C1 segment of cervical spinal cord (tissue), 14 donors: ENCODE measurements at places on chromosomes 6 and 20.

GRCh38 chr20:46154305-46154704, 36.2 kb downstream of the CD40 start:
- DNase-seq = no peak

- DNase-seq = no peak
These were observed 133.2 kb downstream of the SNX5 start for GRCh38 chr20:17835240-17835933.

DNA sequence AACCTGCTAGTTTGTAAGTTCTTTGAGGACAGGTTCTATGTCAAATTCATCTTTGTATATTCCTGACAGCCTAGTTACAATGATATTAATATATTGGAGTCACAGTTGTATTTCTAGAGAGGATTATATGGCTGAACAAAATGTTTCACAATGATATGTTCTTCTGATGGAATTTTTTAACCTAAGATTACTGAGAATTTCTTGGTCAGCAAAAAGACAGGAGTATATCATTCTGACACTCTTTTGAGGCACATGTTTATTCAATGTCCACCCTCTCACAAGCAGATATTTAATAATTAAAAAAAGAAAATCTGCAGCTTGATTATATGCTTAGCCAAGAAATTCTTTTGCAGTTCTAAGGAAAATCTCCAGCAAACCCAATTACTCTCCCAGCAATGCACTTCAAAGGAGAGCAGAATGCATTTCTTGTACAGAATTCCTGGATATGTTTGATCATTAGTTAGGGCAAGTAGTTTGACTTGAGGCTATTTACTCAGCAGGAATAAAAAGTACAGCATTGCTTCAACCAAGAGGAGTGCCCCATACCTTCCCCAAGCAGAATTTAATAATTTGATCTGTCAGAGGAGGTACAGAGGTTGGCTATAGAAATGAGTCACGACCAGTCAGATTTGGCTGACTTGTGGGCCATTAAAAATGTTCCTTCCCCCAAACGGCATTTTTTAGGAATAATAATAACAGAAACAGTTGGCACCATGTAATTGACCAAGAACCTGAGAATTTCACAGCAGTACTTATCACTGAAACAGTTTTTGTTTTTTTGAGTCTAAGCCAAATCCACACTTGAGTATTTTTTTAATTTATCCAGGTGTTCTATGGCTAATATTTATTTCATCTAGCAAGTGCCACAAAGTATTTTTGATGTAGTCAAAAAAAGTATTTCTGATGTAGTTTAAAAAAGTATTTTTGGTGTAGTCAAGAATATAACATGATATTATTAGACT, 508.1 kb upstream of the FLRT3 start:
- no peak for DNase-seq

DNA sequence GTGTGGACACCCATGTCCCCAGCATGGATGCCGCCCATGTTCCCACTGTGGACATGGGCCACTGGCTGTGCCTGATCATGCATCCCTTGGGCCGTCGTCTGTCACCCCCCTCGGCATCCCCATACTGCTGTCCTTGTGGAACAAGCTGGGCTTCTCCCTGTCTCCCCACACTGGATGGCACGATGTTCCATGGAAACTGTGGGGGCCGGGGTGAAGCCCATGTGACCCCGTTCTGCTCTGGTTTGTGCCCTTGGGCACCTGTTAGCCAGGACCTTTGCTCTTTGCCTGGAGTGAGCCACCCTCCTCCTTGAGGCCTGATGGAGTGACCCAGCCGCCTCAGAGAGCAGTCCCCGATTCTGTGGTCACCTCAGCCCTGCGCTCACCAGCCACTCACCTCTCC, 7.6 kb upstream of the FRMD1 start:
- DNase-seq = no peak

GRCh38 chr6:121437851-121438651, 2.6 kb downstream of the GJA1 start:
- no peak for DNase-seq

DNA sequence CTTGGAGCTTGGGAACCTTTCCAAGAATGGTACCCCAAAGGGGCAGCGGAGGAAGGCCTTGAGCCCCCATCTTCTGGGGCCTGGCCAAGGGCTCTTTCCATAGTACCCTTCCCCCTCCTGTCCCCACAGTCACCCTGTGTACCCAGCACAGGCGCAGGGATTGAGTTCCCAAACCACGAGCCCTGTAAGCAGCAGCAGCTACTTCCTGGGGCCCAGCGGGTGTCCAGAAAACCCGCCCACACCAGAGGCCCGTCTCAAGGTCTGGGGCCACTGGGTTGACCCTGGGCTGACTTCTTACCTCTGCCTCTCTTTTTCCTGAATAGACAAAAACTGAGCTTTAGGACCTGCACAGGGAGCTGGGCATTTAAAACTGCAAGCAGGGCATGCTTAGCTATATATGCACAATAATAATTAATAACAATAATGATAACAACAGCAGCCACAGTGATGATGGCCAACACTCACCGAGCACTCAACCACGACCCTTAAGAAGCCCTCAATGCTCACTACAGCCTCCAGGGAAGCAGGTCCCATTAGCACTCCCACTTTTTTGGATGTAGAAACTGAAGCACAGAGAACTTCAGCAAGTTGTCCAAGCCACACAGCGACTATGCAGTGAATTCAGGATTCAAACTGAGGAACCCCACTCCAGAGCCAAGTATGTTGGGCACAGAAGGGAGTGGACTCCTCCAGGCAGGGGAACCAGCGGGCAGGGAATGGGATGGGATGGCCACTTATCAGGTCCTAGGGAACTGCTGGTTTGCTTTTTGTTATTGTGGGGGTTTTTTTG, 14.5 kb downstream of the NOL4L start:
- no peak for DNase-seq

- no peak for DNase-seq
These were observed 553.5 kb downstream of the PKHD1 start for GRCh38 chr6:51533962-51534361.

DNA sequence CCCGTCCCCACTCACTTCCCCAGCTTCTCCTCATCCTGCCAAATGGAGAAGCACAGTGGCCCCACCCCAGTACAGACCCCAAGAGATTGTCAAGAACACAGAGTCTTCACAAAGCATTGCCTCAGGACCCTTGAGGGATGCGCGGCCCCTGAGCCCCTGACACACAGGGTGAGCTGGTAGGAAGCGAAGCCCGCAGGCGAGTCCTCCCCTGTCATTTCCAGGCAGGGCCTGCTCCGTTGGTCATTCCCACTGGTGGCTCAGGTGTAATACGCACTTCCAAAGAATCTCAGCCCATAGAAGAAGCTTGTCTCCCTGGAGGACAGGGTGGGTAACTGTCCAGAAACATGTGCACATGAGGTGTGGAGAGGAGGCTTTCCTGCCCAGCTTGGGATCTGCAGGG, 404.2 kb downstream of the THBS2 start:
- DNase-seq = no peak

DNA sequence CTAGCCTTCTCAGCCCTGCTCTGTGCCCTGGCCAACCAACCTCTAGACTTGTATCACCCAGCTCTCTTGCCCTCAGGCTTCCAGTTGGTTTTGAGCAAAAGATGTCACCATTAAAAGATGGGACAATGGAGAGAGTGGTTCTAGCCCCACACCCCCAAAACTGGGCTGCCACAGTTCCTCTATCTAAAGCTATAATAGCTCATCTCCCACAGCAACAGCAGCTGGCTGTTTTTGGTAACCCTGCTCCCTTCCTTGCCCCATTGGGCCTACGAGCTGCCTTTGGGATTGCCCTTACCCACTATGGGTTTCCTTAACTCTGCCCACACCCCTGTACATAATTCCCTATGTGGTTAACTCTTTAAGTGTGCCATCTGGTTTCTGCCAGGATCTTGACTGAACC, 7.6 kb upstream of the SRSF3 start:
- no peak for DNase-seq

- no peak for DNase-seq
These were observed 105.3 kb downstream of the EYA2 start for GRCh38 chr20:46999801-47000465.

DNA sequence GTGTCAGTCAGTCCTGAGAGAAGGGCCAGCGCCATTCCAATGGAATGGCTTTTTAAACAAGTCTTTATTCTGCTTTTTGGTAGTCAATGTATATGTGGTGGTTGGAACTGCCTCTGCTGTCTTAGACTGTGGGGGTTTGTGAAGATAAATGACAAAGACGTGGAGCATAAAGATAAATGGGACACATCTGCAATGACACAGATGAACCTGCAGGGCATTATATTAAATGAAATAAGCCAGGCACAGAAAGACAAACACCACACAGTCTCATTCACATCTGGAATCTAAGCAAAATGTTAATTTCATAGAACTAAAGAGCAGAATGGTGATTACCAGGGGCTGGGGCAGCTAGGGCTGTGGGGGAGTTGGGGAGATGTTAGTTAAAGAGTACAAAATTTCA, 912.8 kb upstream of the MAN1A1 start:
- no peak for DNase-seq

GRCh38 chr20:60272790-60273189, 314.6 kb downstream of the CDH26 start:
- no peak for DNase-seq

- DNase-seq = no peak
These were observed 42.3 kb downstream of the GPR63 start for GRCh38 chr6:96794980-96795379.

DNA sequence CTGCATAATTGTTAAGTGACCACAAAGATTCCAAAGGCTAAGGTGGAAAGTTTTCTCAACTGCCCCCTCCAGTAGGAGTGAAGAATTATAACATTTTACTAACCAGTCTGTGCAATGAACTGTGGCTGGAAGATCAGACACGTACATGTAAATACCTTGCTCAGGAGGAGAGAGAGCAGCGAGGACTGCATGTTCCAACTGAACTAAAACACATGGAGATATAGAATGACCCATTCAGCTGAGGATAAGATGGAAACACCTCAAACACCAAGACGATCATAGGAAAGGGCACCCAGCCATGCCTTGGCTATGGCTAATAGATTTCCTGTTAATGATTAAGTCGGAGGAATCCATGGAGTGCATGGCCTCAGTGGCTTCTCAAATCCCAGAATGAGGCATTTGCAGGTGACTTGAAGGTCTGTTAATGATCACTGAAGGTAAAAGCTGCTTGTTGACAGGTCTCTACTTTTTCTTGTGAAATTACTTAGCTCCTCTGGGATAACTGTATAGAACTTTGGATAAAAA, 875.6 kb downstream of the TFAP2A start:
- no peak for DNase-seq

GRCh38 chr6:626236-626635, 30.7 kb downstream of the HUS1B start:
- DNase-seq = no peak

GRCh38 chr6:160950507-160950906, 41.1 kb upstream of the MAP3K4 start:
- no peak for DNase-seq

GRCh38 chr6:148513145-148514071, 170.8 kb downstream of the SASH1 start:
- no peak for DNase-seq

- DNase-seq = no peak
These were observed 90.0 kb downstream of the PERP start for GRCh38 chr6:138017166-138017757.

GRCh38 chr6:34236131-34236442, 586 bp upstream of the HMGA1 start:
- DNase-seq = no peak

DNA sequence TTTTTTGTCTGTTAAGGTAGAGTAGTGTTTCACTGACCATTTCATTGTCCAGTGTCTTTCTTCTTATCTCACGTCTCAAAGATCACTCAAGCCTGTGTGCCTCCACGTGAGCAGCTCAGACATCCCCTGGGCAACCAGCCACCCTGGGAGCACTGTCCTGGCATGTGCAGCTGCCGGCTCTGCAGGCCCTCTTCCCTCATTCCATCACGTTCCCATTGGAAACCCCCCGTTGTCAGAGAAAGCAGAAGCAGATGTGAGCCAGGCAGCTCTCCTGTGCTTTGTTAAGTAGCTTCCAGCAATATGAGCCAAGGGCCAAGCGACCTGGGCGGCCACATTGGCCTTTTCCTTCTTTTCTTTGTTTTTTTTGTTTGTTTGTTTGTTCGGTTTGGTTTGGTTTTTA, 233.2 kb upstream of the SYNDIG1 start:
- DNase-seq = no peak

DNA sequence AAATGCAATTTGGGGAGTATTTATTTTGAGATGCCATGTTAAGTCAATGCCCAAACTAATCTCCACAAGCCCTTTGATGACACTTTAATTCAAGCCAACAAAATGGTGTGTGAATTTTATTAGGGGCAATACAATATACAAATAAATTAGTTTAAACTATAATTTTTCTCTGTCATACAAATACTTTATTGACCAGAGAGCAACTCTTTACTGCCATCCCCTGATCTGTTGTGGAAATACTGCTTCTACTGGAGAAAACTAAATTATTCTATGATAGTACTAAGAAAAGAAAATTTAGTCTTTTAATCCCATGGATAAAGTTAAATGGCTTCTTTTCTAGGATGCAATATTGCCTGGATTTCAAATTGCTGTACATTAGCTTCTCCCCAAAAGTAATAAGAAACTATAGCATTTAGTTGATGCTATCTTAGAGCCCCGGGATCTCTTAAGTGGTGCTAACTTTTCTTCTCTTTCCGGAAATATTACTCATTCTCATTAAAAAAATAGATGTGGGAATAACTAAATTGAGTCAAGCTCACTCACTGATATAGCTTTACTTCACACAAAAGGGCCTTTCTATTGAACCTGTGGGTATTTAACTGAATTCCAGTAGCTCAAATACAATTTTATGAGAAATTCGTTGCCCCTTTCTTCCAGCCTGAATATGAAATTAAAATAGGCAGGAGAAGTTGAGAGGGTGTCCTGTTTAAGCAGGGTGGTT, 49.2 kb downstream of the SMPDL3A start:
- no peak for DNase-seq

GRCh38 chr6:162184465-162184864, 543.1 kb downstream of the PRKN start:
- no peak for DNase-seq

DNA sequence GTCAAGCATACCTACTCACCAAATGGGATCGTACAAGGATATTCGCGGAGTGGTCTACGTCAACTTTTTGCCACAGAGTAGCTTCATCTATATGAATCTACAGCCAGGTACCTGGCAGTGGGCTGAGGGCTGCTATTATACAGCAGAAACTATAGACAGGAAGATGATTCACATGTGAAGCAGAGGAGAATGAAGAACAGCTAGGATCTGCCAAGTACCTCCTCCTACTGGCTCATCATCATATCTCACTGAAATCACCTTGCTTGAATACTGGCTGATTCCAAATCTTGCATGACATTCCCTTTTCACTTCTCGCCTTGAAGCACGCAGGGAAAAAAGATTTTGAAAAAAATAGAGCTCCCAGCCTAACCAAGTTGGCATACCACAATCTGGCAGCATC, 488.7 kb upstream of the NRSN1 start:
- no peak for DNase-seq

GRCh38 chr6:136282906-136283305, 6.7 kb downstream of the BCLAF1 start:
- no peak for DNase-seq

GRCh38 chr6:53912661-53913060, 117.9 kb downstream of the LRRC1 start:
- no peak for DNase-seq

GRCh38 chr6:138253731-138254130, 35.4 kb upstream of the PBOV1 start:
- no peak for DNase-seq

- DNase-seq = no peak
These were observed 80.2 kb downstream of the CDH4 start for GRCh38 chr20:61332016-61332975.
